Stimulated activated CD4-positive, alpha-beta T cell treated with anti-CD3 and anti-CD28 coated beads, Interleukin-15, amount 100 ng/mL, for 1 hour (primary cell): ENCODE measurements at places on chromosomes 13 and 19.

DNA sequence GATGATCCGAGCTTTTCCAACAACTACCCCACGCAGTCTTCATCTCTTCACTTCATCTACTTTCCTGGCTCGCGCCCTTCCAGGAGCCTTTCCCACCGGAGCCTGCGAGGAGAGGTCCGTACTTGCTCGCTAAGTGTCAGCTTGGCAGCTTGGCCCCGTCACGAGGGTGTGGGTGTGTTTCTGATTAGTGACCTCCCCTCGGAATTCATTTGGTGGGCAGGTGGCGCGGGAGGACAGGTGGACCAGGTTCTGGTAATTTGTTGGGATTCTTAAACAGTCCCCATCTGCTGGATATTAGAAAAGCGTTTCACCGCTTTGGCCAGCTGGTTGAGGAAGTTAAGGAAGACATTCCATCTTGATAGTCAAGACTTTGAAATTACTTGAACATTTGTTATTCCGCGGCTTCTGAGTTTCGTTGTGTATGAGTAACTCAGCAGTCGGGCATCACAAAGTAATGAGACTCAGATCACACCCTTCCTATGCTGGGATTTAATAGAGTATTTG lies 515 bp downstream of the UFM1 start:
- DNase-seq = no peak

DNA sequence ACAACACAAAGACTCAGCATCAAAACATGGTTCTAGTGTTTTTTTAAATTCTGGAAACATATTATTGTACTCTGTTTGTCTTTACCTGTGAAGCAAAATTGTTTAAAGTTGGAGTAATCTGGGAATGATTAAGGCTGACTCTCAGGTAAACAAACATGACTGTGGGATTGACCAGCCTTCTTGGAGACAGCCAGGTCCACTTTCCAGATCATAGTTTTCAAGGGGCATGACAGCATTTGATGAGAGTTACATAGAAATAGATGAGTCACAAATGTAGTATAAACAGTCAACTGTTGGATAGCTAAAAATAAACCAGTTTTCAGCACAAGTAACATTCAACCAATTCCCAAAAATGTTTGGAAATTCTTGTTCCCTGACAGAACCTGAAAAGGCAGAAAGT lies 1680.9 kb downstream of the OLFM4 start:
- no peak for DNase-seq

DNA sequence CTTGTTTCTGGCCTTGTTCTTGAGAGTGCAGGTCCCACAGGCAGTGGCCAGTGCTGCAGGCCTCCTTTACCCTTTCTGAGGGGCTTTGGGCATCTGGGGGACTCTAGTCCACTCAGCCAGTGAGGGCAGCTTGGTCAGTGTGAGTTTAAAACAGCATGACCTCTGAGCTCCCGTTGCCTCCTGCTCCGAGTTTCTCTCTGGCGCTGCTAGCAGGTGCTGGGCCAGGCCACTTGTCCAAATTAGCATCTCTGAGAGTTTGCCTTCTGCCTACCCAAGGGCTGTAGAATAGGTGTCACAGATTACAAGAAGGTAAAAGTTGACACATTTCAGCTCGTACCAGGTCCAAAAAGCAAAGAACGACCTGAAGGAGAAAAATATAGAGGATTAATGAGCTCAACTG lies 105.9 kb downstream of the SIPA1L3 start:
- DNase-seq = no peak

- DNase-seq = no peak
Measured at GRCh38 chr19:21466627-21467026, 38.8 kb upstream of the ZNF429 start.

- no peak for DNase-seq
Measured at GRCh38 chr19:4548238-4548584, 8.4 kb upstream of the LRG1 start.

DNA sequence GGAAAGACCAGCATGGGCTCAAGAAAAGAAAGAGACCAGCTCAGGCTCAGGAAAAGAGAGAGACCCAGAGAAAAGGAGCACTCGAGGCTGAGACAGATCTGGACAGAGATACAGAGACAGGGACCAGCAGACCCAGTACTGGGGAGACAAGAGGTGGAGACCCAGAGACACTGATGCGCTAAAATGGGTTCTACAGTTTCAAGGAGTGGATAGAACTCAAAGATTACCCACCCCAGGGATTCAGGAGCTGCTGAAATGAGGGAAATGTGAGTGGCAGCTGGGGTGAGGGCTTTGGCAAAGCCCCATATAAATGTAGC lies 609 bp upstream of the ZSCAN18 start:
- no peak for DNase-seq

DNA sequence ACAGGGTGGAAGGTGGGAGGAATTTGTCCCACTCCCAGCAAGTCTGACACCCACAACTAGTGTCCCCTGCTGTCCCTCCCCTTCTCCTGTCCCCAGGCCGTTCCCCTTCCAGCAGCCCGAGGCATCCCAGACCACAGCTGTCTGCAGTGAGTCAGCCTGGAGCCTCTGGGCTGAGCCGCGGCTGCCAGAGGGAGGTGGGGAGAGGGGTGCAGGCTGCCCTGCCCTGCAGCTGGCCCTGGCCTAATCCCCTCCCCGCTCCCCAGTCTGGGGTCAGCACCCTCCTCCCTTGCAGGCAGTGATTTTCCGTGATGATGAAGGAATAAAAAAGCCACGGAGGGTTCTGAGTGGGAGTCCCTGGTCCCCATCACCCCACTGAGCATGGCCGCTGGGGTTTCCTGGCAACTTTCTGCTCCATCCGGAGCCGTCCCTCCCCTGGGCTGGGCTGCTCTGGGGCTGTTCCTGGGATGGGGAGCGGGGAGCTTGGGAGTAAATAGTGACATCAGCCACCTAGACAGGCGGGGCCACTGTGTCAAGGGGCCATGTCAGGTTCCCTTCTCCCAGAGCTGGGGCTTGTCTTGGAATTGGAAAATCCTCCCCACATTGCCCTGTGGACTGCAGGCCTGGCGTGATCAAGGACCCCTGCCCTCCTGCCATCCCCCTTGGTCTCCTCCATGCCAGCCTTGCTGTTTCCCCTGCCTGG lies 16.8 kb downstream of the SPC24 start:
- DNase-seq = no peak

- DNase-seq = no peak
Measured at GRCh38 chr13:106132216-106132615, 403.2 kb downstream of the EFNB2 start.

- DNase-seq = no peak
Measured at GRCh38 chr19:17352608-17353280, 15.4 kb downstream of the GTPBP3 start.

DNA sequence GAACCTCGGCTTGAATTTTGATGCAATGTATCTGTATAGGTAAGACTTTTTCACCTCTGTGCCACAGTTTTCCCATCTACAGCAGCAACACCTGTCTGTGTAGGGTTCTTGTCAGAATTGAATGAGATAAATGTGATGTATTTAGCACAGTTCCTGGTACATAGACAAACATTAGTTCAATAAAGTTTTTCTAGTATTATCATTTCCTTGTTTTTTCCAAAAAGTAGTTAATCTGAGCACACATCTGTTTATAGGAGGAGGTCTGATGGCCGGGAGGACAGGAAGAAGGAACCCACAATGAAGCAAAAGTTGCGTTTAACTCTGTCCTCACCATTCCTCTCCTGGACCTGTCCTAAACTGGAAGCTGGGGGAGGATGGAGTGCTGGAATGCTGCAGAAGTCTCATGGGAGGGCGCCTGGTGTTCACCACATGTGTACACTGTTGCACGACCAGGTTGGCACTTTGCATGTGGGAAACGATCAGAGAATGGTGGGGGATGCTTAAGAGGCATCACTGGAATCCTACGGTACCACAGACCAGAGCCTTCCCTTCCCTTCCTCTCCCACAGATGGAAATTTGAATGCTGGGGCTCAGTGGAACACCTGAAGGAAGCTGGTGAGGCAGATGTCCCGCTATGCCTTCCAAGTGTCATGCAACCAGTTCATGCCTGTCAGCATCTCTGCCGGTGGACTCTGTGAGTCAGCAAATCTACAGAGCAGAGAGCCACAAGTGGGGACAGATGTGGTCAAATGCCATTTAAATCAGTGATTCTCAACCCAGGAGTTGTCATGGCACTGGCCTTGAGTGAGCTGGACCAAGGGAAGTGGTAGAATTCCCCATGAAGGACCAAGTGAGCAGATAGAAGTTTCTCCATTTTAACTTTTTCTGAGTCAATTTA lies 315.6 kb downstream of the DLEU7 start:
- no peak for DNase-seq

DNA sequence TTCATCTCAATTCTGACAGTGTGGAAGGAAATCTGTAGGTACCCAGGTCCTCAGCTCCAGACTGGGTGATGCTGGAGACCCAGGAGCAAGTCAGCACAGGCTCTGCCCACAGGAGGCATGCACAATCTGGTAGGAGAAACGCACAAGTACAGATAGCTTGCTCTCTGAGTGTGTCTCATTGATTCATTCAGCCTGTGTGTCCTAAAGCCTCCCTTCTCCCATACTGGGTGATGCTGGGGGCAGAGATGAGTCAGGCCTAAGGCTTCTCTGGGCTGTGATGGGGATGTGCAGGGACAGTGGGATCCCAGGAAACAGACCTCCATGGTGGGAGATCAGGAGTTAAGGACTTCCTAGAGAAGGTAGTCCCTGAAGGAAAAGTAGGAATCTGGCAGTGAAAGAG lies 6.8 kb downstream of the ZNF526 start:
- no peak for DNase-seq

- no peak for DNase-seq
Measured at GRCh38 chr19:11279505-11280236, 16.3 kb upstream of the TSPAN16 start.

- DNase-seq = no peak
Measured at GRCh38 chr19:19650331-19650730, 6.9 kb upstream of the GMIP start.

DNA sequence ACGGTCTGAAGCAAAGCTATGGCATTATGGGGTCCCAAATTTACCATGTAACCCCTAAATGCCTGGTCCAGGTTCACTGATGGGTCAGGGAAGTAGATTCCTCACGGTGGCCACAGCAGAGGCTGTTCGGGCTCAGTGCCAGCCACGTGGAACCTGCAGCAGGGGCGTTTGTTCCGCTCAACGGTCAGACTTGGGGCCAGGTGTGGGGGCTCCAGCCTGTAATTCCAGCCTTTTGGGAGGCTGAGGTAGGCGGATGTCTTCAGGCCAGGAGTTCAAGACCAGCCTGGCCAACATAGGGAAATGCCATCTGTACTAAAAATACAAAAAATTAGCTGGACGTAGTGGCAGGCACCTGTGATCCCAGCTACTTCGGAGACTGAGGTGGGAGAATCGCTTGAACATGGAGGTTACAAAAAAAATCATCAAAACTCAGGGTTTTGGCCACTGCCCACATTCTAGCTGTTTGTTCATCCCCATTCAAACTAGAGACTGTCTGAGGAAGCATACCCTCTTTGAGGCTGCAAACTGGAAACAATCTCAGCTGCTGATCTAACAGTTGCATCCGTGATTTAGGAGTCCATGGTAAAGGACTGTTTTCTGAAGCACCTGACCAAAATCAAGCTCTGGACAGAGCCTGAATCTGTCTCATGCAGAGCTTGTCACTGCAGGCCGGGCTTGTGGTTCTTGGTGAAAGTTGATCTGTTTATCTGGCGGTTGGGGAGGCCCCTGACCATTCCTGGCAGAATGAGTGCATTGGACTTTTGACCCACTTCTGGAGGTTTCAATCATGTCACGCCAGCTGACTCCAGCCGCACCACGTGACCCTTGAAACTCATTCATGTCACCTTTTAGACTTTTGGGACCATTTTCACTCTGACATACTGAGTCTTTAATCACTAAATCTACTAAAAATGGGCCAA lies 30.2 kb upstream of the ZNF331 start:
- no peak for DNase-seq

- no peak for DNase-seq
Measured at GRCh38 chr13:21071924-21072323, 10.5 kb upstream of the LATS2 start.

GRCh38 chr19:29685326-29685725 lies 20.1 kb downstream of the PLEKHF1 start:
- no peak for DNase-seq

DNA sequence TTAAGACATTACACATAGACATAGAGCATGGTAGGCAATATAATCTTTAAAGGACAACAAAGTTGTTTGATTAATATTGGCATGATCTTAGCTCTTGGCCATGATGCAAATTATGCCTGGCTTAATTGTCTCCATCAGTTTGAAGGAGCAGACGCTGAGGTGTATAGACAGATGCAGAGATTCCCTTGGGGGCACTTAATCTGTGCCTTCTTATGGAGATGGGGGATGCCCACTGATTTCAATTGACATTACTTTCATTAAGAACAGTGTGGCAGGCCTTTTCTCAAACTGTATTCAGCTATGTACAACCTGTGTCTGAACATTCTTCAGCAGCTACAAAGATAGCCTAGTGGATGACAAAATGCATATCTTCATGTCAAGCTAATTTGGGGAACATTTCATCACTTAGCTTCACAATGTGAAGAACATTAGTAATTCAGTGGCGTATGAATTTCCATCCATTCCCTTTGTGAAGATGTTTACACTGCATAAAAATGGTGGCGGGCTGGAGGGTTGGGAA lies 85.3 kb upstream of the MYCBP2 start:
- no peak for DNase-seq

DNA sequence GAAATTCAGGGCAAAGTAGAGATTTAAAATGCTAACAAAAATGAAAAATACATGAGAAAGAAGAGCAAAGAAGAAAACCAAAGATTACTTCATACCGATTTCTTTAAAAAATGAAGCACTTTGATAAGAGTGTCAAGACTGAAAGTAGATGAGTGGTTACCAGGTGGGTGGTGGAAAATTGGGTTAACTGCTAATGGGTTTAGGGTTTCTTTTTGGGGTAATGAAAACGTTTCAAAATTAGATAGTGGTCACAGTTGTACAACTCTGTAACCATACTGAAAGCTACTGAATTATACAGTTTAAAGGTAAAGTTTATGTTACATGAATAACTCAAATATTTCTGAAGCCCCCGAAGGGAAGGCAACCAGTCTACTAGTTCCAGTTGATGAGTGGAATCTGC lies 179.4 kb downstream of the NDFIP2 start:
- DNase-seq = no peak

- DNase-seq = no peak
Measured at GRCh38 chr19:16039545-16039944, 36.8 kb upstream of the TPM4 start.

DNA sequence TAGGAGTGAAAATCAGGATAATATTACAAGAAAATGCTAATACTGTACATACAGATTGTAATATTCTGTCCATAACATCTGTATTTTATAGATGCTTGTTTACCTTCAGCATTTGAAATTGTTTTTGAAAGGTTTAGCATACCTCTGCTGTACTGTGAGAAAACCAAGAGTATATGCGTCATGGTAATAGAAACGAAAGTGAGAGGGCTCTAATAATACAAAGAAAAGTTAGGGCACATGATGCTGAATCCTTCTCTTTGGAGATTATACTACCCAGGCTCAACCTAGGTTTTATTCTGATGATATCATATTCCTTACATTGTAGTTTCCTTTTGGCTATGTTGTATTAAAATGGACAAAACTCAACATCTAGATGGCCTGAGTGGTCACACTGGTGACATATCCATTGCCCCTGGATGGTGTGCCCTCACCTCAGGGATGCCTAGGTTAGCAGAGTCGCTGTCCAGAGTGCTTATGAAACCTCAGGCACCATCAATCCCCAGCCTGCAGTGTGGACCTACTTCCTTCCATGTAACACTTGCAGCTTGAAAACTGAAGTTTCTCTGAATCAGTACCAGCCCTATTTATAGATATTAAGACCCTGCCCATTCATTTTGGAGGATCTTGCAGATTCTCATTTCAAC lies 253.7 kb downstream of the KCTD12 start:
- no peak for DNase-seq
